ENCODE measurements at places on chromosomes 12 and 14.
A peak's percentile ranks its signal among the peaks of the same experiment; 100 is the strongest.

DNA sequence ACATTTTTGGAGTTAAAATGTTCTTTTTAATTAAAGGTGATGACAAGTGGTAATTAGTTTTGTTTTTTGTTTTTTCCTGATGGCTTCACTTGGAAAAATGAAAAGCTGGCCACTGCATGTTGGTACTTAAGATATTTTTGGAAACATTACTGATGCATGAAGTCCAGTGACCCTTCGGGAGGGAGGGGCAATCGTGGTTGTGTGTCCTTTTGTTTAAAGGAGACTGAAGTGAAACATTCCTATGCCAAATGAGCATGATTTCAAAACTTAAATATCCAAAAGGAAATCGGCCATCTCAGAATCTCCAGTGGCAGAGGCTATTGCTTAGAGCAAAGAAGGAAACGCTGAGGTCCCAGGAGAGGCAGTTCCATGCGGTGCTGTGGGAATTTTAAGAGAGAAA, 20.1 kb downstream of the LTBP2 start:
- DNase-seq = no peak

DNA sequence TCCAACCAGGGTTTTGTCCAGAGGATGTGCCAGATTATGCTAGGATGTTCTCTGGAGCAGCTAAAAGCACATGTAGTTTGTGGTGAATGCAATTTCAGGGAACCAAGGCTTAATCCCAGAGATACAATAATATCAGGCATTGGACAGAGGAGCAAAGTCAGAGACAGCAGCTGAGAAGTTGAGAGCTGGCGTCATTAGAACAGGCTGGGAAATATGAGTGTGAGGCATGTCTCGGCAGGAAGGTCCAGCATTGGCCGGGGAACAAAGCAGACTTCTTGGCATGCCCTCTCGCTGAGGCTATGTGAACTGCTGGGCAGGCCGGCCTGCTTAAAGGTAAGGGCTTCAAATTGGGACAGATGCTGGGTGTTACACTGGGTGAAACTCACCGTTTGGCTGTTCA, 125.4 kb downstream of the CAND1 start:
- peak; percentile 82 for DNase-seq

- no peak for DNase-seq
Measured at GRCh38 chr14:100466111-100466856, 120.9 kb downstream of the BEGAIN start.

DNA sequence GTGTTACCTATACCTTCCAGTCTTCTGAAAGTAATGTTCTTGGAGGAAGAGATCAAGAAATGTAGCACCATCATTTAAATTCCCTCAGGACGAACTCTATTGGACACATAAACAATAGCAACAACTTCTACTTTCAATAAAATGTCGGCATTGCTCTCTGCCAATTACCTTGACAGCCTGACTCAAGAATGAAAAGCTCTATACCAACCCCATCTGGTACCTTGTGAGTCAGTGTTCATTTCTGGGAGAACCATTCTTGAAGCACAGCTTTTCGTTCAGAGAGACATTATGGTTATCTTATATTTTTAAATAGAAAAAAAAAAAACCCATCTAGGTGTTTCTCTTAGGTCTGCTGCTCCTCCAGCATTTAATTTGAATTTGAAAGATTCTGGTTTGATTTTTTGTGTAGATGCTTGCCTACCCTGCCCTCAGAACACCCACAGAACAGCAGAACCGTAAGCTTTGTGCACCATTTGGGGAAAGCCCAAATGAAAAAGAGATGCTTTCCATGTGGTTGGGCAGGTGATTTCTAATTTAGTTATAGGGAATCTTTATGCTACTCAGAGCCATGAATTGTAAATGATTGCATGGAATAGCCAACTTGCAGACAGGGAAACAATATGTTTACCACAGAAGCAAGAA, 156.0 kb downstream of the SAMD4A start:
- DNase-seq = peak; percentile 29
